Spleen (tissue), 13 donors: ENCODE measurements at places on chromosomes 6 and 20. TPM values are rescaled to one million over a fixed set of nuclear protein-coding genes. Genes with fewer than 3 reads are reported as not detected.

GRCh38 chr20:60091861-60092260 lies 133.6 kb downstream of the CDH26 start:
- no peak for DNase-seq
- no peak overlapping the region for H3K4me3 ChIP-seq
- peaks cover 15% of the 10 kb centered on the region for H3K27me3 ChIP-seq
- no peak overlapping the region for H3K27ac ChIP-seq
- no peaks in the 10 kb centered on the region for H3K36me3 ChIP-seq
- peaks cover 7% of the 10 kb centered on the region for H3K4me1 ChIP-seq

DNA sequence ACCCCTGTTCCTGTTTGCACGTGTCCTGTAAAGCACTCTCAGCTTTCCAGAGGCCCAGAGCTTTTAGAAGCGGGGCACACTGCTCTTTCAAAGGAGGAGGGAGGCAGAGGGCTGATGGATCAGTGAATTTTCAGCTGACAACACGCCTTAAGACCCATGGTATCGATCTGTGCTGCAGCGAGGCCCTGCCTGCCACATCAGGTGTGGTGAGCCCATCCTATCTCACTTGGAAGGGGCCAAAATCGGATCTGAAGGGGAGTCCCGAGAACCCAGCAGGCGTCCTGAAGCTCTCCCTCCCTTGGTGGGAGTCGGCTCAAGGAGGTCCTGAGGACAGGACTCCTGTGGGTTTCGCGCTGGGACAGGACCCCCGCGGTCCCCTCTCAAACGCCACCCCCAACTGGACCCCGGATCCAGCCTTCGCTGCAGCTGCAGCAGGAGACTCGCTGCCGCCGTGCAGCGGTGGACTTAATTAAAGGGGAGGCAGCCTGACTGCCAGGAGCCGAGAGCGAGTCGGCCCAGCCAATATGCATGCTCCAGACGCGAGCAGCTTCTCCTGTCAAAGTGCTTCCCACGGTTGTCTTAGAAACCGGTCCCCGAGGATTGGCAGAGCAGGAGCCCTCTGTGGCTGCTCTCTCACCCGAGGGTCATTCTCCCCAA lies 580.0 kb upstream of the ZNF337 start:
- no peak overlapping the region for H3K27ac ChIP-seq
- H3K4me1 ChIP-seq: no peaks in the 10 kb centered on the region

- no peaks in the 10 kb centered on the region for H3K4me1 ChIP-seq
- H3K4me3 ChIP-seq: peak overlapping the region; percentile 38
- no peak for DNase-seq
- H3K27ac ChIP-seq: no peak overlapping the region
- no peaks in the 10 kb centered on the region for H3K27me3 ChIP-seq
Observed at GRCh38 chr6:142627474-142627873, 317.5 kb downstream of the HIVEP2 start.

- H3K27ac ChIP-seq: peak overlapping the region; percentile 64
- peaks cover 36% of the 10 kb centered on the region for H3K4me1 ChIP-seq
- no peaks in the 10 kb centered on the region for H3K36me3 ChIP-seq
- peak; percentile 79 for DNase-seq
Observed at GRCh38 chr6:107488875-107489635, 862 bp upstream of the SOBP start.

DNA sequence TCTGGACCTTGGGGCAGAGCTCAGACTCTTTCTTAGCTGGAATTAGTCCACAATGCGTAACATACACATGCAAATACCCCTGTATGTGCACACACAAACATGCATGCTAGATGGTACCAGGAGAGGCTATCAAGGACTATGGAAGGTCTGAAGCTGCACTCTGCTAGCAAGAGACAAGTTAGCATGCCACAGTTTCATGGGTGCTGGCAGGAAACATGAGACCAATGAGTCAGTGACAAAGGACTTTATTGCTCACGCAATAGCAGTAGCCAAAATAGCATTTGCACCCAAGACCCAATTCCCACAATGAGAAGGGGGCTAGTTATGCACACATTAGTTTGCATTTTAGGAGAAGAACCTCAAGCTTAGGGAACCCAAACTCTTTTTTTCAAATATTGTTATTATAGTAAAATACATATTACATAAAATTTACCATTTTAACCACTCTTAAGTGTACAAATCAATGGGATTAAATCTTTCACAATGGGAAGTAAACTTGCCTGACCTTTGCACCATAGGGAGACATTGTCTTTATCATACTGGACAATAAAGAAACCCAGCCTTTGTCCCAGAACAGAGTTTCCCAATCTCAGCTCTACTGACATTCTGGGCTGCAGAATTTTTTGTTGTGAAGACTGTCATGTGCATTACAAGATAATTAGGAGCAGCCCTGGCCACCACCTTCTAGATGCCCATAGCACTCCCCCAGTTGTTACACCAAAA lies 69.1 kb downstream of the NRSN1 start:
- H3K4me3 ChIP-seq: no peak overlapping the region
- no peak for DNase-seq
- no peaks in the 10 kb centered on the region for H3K27me3 ChIP-seq
- no peaks in the 10 kb centered on the region for H3K36me3 ChIP-seq

GRCh38 chr20:47529840-47530239 lies 28.2 kb downstream of the NCOA3 start:
- DNase-seq: no peak
- H3K27me3 ChIP-seq: no peaks in the 10 kb centered on the region
- H3K27ac ChIP-seq: no peak overlapping the region
- peaks cover 32% of the 10 kb centered on the region for H3K36me3 ChIP-seq
- no peak overlapping the region for H3K4me3 ChIP-seq

GRCh38 chr20:36466089-36466488 lies 75.2 kb upstream of the MYL9 start:
- no peak overlapping the region for H3K4me3 ChIP-seq
- DNase-seq: no peak
- H3K4me1 ChIP-seq: peaks cover 78% of the 10 kb centered on the region
- no peaks in the 10 kb centered on the region for H3K27me3 ChIP-seq
- no peaks in the 10 kb centered on the region for H3K36me3 ChIP-seq

DNA sequence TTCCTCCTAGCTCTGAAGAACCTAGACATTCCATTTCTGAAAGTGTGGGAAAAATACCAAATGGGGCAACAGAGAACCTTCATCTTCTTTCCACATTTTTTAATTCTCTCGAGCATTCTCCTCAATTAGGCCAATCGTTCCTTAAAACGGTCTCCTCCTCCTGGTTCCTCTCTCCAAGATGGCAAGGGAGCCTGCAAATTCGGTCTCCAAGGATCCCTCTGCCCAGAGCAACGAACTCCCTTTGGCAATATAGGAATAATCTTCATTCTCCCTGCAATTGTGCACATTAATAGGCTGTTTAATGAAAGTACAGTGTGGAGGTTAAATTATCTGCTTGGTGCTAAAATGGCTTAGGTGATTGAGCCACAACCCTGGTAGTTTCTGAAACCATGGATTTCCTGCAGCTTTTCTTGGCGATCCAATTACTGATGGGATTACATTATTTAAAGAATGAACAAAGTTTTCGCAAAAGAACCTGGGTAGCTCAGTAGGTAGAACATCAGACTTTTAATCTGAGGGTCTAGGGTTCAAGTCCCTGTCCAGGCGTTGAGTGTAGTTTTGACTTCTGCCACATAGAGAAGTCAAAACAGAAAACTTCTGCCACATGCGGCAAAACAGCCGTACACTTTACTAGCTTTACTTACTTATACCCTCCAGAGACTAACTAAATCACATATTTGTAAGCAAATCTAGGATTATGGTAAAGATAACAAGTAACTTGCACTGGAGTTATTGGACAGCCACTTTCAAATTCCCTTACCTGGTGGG lies 102.9 kb upstream of the ZNF184 start:
- H3K27me3 ChIP-seq: peaks cover 4% of the 10 kb centered on the region
- no peak overlapping the region for H3K27ac ChIP-seq
- no peaks in the 10 kb centered on the region for H3K4me1 ChIP-seq
- H3K4me3 ChIP-seq: no peak overlapping the region

- no peak overlapping the region for H3K27ac ChIP-seq
- H3K36me3 ChIP-seq: no peaks in the 10 kb centered on the region
- H3K27me3 ChIP-seq: no peaks in the 10 kb centered on the region
- no peak overlapping the region for H3K4me3 ChIP-seq
Observed at GRCh38 chr20:14860410-14860814, 523.0 kb upstream of the FLRT3 start.

DNA sequence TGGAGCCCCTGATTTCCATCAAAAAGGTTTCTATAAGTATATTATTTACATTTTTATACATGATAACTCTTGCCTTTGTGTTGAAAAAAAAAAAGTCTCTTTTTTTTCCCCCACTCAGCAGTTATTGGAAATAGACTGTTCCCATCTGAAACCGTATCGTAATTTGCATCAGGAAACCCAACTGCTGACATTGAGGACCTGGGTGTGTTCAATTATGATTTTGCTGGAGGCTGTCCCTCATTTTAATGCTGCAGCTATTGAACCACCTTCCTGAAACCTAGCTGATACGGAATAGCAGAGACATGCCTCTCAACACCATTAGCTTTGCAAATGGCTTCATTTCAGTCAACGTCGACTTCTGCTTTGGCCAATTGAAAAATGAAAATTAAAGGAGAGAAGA lies 98.9 kb downstream of the ZNF217 start:
- no peak overlapping the region for H3K4me3 ChIP-seq
- H3K27ac ChIP-seq: no peak overlapping the region
- H3K4me1 ChIP-seq: no peaks in the 10 kb centered on the region
- H3K27me3 ChIP-seq: no peaks in the 10 kb centered on the region
- H3K36me3 ChIP-seq: no peaks in the 10 kb centered on the region

- H3K4me3 ChIP-seq: no peak overlapping the region
- H3K4me1 ChIP-seq: no peaks in the 10 kb centered on the region
- no peak for DNase-seq
- H3K36me3 ChIP-seq: peaks cover 10% of the 10 kb centered on the region
Observed at GRCh38 chr6:158416883-158417759, 104.9 kb downstream of the TULP4 start.

- DNase-seq: no peak
- no peaks in the 10 kb centered on the region for H3K36me3 ChIP-seq
- H3K27me3 ChIP-seq: no peaks in the 10 kb centered on the region
- peak overlapping the region; percentile 21 for H3K4me3 ChIP-seq
- peaks cover 5% of the 10 kb centered on the region for H3K4me1 ChIP-seq
Observed at GRCh38 chr20:60087563-60088105, 129.4 kb downstream of the CDH26 start.

- H3K36me3 ChIP-seq: no peaks in the 10 kb centered on the region
- H3K27ac ChIP-seq: no peak overlapping the region
- peaks cover 76% of the 10 kb centered on the region for H3K27me3 ChIP-seq
- no peak for DNase-seq
- peaks cover 8% of the 10 kb centered on the region for H3K4me1 ChIP-seq
Observed at GRCh38 chr20:63441136-63442099, 31.0 kb downstream of the KCNQ2 start.

DNA sequence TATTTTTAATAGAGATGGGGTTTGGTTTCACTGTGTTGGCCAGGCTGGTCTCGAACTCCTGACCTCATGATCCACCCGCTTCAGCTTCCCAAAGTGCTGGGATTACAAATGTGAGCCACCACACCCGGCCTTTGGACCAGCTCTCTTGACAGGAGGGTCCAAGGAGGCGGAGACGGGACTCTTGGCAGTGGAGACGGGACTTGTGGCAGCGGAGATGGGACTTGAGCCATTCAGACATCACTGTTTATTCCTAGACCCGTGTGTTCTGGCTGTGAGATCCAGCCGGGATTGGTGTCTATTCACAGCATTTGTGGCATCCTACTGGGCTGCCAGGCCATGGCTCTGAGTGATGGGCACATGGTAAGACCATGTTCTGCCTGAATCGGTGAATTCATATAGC lies 25.6 kb downstream of the PRPF6 start:
- no peak for DNase-seq
- no peak overlapping the region for H3K27ac ChIP-seq
- H3K27me3 ChIP-seq: no peaks in the 10 kb centered on the region

GRCh38 chr6:25389471-25389870 lies 110.3 kb downstream of the CARMIL1 start:
- H3K4me1 ChIP-seq: no peaks in the 10 kb centered on the region
- H3K36me3 ChIP-seq: no peaks in the 10 kb centered on the region
- no peak overlapping the region for H3K4me3 ChIP-seq

DNA sequence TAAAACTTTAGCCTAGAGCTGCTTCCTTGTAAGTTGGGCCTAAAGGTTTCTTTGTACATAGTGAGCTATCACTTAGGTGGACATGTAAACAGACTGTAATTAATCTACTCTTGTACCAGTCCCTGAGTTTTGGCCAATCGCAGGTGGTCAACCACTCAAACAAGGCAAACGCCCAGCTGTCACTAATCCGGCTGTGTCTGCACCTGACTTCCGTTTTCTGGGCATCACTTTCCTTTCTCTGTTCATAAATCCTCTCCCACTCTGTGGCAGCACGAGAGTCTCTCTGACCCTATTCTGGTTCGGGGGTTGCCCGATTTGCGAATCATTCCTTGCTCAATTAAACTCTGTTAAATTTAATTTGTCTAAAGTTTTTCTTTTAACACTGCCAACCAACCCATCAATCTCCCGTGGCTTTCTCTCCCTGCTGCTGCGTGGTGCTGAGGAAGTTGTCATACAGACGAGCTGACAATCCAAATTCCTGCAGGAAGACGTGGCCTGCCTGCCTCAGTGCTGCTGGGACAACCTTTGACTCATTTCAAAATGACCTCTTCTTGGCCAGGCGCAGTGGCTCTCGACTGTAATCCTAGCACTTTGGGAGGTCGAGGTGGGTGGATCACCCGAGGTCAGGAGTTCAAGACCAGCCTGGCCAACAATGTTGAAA lies 206.3 kb downstream of the QKI start:
- no peaks in the 10 kb centered on the region for H3K27me3 ChIP-seq
- no peak overlapping the region for H3K27ac ChIP-seq
- DNase-seq: no peak
- no peak overlapping the region for H3K4me3 ChIP-seq

DNA sequence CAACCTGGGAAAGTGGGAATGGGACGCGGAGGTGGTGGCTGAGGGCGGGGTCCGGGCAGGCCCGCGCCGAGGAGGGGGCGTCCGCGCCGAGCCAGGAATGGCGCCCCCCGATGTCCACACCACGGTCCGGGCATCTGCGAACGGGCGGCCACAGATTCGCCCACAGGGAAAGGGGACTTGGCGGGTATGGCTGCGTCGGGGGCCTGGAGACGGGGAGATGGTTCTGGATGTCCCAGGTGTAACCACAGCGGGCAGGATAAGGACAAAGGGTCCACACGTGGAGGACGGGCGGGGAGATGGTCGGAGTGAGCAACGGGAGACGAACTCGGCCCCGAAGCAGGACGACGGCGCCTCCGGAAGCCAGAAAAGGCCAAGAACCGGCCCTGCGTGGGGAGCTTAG lies 124.6 kb downstream of the WDR27 start:
- DNase-seq: no peak
- H3K27me3 ChIP-seq: no peaks in the 10 kb centered on the region
- peak overlapping the region; percentile 6 for H3K4me3 ChIP-seq
- H3K4me1 ChIP-seq: no peaks in the 10 kb centered on the region

GRCh38 chr6:117590447-117590846 lies 11.9 kb downstream of the GOPC start:
- H3K4me1 ChIP-seq: peaks cover 4% of the 10 kb centered on the region
- DNase-seq: no peak
- H3K27ac ChIP-seq: no peak overlapping the region
- H3K27me3 ChIP-seq: no peaks in the 10 kb centered on the region
- H3K4me3 ChIP-seq: no peak overlapping the region

Gene MTFR2
- 2.2 TPM for polyA plus RNA-seq

Gene CGA
- polyA plus RNA-seq: not detected

Gene COL10A1
- polyA plus RNA-seq: 0.83 TPM

Gene CLDN20
- not detected for polyA plus RNA-seq

Gene PACSIN1
- 2.8 TPM for polyA plus RNA-seq

Gene C6orf132
- 0.11 TPM for polyA plus RNA-seq

Gene EBF4
- 2.5 TPM for polyA plus RNA-seq
